NCI-H460 (cell line): ENCODE measurements at places on chromosomes 1 and 21. TPM values are rescaled to one million over a fixed set of nuclear protein-coding genes. Genes with fewer than 3 reads are reported as not detected.

- no peak for DNase-seq
Observed at GRCh38 chr1:231862611-231863010, 236.0 kb downstream of the DISC1 start.

DNA sequence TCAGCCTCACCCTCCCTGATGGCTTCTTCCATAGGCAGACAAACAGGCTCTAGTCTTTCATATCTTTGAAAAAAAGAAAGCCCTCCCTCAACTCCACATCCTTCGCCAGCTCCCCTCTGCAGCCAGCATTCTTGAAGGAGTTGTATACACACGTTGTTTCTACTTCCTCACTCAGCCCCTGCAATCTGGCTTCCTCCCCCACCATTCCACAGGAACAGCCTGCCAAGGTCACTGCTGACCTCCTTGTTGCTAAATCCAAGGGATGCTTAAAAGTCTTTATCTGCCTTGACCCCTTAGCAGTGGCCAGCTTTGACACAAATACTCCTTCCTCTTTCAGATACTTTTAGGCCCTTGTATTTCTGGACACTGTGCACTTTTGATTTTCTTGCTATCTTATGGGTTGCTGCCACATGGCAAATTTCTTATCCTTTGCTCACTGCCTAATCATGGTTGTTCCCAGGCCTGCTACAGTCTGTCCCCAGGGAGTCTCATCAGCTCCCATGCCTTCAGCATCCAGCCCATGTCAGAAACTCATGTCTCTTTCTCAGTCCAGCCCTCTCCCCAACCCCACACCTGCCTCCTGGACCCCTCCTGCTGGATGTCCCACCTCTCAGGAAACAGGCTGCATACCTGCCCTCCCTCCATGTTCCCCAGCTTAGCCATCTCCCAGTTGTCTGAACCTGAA, 8.3 kb downstream of the FAM229A start:
- no peak for DNase-seq

DNA sequence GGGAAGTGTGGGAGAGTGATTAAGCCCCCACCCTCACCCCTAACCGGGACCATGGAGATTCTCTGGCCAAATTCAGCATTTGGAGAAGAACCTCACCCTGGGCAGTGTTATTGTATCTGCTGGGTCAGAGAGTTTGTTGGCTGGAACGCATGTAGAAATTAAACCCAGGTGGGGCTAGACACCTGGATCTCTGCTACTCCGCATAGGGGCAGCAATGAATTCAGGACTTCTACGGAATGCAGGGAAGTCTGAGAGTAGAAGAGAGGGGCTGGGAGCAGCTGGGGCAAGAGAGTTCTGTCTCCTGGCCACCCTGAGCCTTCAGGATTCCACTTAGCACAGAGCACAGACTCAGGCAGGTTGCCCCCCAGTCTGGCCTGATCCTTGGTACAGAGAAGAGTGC, 3.6 kb upstream of the CRABP2 start:
- no peak for DNase-seq

- no peak for DNase-seq
Observed at GRCh38 chr1:89201106-89201794, 2.5 kb upstream of the GBP4 start.

GRCh38 chr1:171805395-171806115, 24.1 kb downstream of the METTL13 start:
- DNase-seq, result no peak

DNA sequence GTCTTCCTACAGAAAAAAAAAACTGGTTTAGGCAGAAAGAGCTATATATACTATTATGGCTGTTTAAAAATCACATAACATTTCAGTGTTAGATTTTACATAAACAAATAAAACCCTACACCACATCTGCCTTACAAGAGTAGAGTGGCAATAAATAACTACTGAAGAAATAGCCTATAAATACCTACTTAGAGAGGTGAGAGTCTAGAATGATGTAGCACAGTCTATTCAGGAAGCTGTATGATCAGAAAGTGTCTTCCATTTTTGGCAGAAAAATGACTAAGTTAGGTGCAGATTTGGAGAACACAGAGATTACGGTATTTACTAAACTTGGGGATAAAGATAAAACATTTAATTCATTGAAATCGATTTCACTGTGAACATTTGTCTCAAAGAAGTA, 75.5 kb downstream of the VAV3 start:
- DNase-seq, result no peak

DNA sequence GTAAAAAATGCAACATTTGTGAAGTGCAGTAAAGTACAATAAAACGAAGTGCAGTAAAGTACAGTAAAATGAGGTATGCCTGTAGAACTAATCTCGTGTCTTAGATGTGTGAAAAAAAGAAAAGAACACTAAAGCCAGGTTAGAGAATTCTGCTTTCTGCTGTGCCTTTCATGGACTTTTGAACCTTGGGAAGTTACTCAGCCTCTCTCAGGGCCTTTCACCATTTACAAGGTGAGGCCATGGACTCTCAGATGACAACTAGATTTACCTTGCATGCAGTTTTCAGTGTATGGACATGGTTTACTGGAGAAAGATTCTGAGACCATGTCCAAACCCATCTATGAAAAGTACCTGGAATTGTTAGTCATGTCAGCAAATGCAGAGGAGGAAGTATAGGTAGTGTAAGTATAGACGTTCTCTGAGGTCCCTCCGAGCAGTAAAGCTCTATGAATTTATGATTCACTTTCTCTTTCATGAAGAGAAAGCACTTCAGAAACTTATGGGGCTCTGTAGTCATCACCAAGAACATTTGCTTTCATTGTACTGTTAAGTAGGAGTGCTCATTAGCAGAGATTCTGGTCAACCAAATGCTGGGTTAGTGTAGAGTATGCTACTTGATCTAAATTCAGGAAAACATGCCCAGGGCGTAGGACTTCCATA, 143.1 kb downstream of the CACNA1E start:
- DNase-seq, result no peak

GRCh38 chr1:245327360-245327759, 172.6 kb downstream of the KIF26B start:
- DNase-seq, result no peak

DNA sequence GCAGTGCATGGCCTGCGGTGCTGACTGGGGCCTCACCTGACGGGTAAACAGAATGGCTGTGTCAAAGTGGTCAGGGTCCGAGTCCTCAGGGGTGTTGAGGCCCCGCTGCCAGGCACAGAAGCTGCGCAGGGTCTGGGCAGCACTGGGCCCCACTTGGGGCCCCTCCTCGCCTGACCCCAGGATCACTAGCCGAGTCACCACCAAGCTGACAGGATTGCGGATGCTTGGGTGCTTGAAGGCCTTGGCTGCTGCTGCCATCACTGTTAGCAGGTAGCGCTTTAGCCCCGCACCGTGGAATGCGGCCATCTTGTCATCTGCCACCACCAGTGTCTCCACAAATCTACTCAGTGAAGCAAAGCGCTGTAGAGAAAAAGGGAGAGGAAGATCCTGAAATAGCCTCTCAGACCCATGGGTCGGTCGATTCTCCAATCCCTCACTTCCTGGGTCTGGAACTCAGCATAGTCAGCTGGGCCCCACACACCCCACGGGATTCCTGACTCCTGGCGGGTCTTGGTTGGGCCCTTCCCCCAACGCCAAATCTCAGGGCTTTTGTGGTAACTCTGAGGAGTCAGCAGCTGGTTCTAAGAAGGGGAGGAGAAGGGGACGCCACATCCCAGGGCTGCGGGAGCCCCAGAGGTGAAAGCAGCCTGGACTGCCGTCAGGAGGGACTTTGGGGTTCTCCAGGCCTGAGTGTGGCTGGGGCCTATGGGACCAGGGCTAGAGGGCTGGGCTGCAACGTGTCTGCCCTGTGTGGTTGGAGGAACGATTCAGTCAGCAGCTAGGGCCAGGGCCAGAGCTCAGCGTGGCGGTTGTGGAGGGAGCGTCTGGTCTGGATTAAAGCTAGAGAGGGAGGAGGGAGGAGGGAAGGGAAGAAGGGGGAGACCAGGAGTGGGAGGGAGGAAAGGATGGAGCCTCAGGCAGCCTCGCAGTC, 2.1 kb downstream of the ADAMTS4 start:
- DNase-seq, result no peak

- DNase-seq, result no peak
Observed at GRCh38 chr1:181089017-181089675, 646 bp downstream of the IER5 start.

DNA sequence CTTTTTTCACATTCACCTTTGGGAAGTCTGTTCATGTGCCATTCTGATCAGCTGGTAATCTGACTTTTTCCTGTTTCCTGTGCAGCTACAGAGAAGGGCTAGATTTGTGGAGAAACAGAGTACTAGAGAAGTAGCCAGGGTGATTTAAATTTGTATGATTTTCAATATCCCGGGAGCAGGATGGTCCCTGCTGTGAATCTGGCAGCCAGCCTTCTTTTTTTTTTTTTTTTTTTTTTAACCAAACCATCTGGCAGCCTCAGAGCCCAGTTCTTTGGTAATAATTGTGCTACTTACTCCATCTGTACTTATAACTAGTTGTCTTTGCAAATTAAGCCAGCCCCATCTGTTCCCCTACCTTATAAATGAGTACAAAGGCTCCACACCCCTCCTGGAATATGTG, 248.6 kb upstream of the DEPDC1 start:
- no peak for DNase-seq

GRCh38 chr1:56922070-56922469, 43.7 kb downstream of the C8B start:
- DNase-seq, result no peak

GRCh38 chr1:81801651-81802456, 1.1 kb downstream of the ADGRL2 start:
- no peak for DNase-seq

GRCh38 chr1:183675883-183676585, 22.9 kb upstream of the APOBEC4 start:
- no peak for DNase-seq

GRCh38 chr1:204633665-204634064, 51.9 kb downstream of the LRRN2 start:
- DNase-seq, result no peak

- no peak for DNase-seq
Observed at GRCh38 chr1:54252371-54252936, 52.5 kb downstream of the MRPL37 start.

The GIPC2 gene
- not detected in 2 replicates for total RNA-seq

The UBE2U gene
- total RNA-seq, result not detected in 2 replicates

The COL16A1 gene
- total RNA-seq, result 2.5 and 3.4 TPM in 2 replicates

The EDN2 gene
- total RNA-seq, result not detected in 2 replicates

The S100A16 gene
- 96.5 and 101 TPM in 2 replicates for total RNA-seq
